GM18507 (cell line): ENCODE measurements at places on chromosomes 2 and 18.
A peak's percentile ranks its signal among the peaks of the same experiment; 100 is the strongest.

- DNase-seq, result no peak
Observed at GRCh38 chr18:59453468-59453961, 94.5 kb upstream of the LMAN1 start.

GRCh38 chr2:173964565-173965371 is 405 bp downstream of the SP3 start:
- peak; percentile 48 for DNase-seq

DNA sequence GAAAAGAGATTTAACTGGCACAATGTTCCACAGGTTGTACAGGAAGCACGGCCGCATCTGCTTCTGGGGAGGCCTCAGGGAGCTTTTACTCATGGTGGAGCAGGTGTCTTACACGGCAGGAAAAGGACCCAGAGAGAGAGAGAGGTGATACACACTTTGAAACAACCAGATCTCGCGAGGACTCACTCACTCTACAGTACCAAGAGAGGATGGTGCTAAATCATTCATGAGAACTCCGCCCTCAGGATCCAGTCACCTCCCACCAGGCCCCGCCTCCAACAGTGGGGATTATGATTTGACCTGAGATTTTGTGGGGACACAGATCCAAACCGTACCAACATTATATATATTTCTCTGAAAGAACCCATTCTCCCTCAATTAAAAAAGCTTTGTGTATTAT is 79.7 kb upstream of the DOCK10 start:
- no peak for DNase-seq

- peak; percentile 35 for DNase-seq
Observed at GRCh38 chr2:197145471-197146056, 165.0 kb downstream of the ANKRD44 start.

GRCh38 chr2:48251437-48252148 is 278.4 kb upstream of the STON1 start:
- DNase-seq, result no peak

- DNase-seq, result no peak
Observed at GRCh38 chr2:101160454-101160853, 9.3 kb upstream of the TBC1D8 start.

DNA sequence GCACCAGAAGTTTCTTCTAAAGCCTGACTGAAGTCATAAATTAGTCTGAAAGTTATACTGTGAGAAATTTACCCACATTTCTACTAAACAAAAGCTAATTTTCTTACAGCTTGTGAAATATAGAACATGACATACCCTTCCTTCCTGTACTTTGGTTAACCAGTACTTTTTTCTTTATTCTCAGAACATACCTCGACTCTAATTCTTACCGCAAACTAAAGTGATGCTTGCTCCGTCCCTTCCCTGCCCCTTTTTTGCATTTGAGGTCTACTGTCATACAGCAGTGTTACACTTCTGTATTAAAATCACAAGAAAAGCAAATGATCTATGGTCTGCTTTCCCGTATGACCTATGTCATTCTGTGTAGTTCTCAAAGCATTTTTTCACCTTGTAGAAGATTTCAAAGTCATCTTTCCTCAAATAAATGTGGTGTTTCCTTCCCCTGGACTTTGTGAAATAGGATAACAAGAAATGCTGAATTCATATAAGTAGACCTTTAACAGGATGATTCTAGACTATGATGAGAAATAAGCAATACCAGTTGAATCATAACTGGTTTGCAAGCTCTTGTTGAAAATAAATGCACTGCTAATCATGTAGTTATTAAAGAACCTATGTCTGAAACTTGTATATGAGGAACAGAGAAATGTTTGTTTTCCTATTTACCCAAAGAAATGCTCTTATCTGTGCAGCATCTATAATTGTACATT is 30.4 kb downstream of the CYTIP start:
- no peak for DNase-seq

DNA sequence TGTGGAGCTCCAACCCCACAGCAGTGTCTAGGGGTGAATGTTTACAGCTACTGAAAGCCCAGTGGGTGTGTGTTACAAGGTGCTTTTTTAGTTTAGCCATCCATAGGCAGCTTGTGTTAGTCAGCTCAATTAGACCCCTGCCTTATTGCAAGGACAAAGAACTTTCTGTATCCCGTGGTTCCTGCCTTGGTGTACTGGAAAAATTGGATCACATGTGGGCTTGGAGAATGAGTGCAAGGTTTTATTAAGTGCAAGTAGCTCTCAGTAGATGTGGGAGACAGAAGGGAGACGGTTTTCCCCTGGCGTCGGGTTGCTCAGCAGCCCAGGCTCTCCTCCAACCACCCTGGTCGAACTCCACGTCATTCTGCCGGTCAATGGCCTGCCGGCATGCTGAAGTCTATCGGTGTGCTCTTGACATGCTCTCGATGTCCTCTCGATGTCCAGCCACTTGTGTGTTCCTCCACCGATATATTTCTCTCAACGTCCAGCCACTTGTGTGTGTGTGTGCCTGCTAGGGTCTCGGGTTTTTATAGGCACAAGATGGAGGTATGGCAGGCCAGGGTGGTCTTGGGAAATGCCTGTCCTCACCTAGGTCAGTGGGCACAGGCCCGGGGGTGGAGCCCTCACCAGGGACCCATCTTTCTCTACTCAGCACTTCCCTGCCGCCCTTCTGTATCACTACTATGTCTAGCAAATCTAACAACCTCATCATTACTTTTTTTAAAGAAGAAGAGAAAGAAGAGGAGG is 13.8 kb downstream of the FANCL start:
- no peak for DNase-seq

GRCh38 chr18:45102863-45103262 is 422.2 kb downstream of the SETBP1 start:
- DNase-seq, result no peak

- no peak for DNase-seq
Observed at GRCh38 chr2:72300147-72300684, 152.6 kb upstream of the CYP26B1 start.

- DNase-seq, result no peak
Observed at GRCh38 chr18:56662502-56662901, 11.3 kb downstream of the WDR7 start.

- no peak for DNase-seq
Observed at GRCh38 chr2:69020496-69021426, 7.8 kb downstream of the ANTXR1 start.

- DNase-seq, result no peak
Observed at GRCh38 chr2:74756356-74756890, 77.5 kb upstream of the HK2 start.

- no peak for DNase-seq
Observed at GRCh38 chr2:75204833-75205232, 5.5 kb upstream of the TACR1 start.

GRCh38 chr2:121043827-121044222 is 241.2 kb downstream of the TFCP2L1 start:
- no peak for DNase-seq

GRCh38 chr18:9234528-9234927 is 97.9 kb downstream of the ANKRD12 start:
- no peak for DNase-seq

DNA sequence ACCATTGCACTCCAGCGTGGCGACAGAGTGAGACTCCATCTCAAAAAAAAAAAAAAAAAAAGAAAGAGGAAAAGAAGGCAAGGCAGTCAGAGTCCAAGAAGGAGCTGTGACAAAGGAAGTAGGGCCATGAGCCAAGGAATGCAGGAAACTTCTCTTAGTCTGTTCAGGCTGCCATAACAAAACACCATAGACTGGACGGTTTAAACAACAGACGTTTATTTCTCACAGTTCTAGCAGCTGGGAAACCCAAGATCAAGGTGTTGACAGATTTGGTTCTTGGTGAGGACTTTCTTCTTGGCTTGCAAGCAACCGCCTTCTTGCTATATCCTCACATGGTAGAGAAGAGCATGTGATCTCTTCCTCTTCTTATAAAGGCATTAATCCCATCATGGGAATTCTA is 13.1 kb upstream of the SUMO1 start:
- DNase-seq, result no peak

DNA sequence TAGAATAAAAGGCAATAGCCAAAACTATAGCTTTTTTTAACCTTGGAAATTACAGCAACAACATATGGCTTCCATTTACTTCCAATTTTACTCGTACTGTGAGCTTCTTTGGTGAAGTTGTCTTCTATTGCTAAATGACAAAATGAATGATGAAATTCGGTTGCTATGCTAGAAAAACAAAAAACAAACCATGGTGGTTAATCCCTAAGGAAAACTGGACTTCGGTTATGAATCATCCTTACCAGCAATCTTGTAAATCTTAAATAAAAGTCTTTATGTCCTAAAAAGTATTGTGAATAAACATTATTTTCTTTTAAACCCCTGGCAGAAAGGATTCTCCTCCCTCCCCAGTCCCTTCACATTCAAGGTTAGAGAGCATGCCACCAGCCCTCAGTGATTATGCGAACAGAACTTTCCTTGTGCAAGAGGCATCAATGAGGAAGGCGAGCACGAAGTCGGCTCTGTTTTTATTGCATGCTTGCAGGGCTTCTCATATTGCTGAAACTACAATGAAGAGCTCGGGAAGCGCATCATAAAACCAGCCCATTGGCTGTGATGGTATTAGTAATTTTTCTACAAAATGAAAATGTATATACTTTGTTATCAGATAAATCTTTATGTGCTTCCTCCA is 62.9 kb downstream of the ZNF521 start:
- DNase-seq, result no peak

DNA sequence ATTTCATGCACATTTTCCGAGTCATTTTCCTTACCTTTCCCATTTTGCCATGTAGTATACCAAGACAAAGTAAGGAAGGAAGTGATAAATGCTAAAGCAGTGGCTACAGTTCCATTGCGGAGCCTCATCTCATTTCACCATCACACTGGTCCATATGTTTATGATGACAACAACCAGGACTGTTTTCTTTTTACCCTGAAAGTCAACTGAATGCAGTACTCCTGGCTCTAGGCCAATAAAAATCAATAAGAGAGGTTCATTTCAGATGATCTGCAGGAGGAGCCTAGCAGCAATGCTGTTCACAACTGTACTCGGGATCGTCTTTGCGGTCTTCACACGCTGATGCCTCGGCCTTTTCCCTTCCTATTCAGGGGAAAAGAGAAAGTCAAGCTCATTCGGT is 4.7 kb downstream of the MGAT4A start:
- no peak for DNase-seq

DNA sequence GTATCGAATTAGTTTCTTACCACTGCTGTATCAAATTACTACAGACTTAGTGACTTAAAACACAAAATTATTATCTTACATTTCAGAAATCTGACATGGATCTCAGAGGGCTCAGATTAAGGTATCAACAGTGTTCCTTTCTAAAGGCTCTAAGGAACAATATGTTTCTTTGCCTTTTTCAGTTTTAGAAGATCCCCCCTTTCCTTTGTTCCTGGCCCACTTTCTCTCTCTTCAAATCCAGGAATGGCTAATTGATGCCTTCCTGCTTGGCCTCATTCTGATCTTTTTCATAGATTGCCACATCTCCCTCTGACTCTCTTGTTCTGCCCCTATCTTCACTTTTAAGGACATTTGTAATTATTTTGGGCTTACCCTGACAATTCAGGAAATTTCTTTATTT is 65.7 kb downstream of the LRP1B start:
- no peak for DNase-seq

DNA sequence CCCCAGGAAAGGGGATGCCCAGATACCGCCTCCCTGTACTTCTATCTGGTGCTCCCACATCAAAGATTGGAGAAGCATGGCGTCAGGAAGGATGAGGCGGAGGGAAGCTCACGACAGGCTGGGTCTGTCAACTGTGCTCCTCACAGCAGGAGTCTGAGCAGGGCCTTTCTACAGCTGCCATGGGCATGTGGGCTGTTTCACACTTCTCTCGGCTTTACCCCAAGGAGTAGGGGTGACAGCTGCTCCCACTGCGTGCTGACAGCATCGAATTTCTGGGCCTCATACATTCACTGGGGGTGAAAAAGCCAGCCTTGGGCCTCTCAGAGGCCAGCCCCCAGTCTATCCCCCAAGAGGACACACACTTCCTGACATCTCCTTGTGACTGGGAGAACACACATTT is 21.1 kb downstream of the NEURL3 start:
- no peak for DNase-seq

- no peak for DNase-seq
Observed at GRCh38 chr2:157271590-157272203, 14.2 kb downstream of the GALNT5 start.

- no peak for DNase-seq
Observed at GRCh38 chr2:180443888-180444287, 436.8 kb upstream of the CWC22 start.

DNA sequence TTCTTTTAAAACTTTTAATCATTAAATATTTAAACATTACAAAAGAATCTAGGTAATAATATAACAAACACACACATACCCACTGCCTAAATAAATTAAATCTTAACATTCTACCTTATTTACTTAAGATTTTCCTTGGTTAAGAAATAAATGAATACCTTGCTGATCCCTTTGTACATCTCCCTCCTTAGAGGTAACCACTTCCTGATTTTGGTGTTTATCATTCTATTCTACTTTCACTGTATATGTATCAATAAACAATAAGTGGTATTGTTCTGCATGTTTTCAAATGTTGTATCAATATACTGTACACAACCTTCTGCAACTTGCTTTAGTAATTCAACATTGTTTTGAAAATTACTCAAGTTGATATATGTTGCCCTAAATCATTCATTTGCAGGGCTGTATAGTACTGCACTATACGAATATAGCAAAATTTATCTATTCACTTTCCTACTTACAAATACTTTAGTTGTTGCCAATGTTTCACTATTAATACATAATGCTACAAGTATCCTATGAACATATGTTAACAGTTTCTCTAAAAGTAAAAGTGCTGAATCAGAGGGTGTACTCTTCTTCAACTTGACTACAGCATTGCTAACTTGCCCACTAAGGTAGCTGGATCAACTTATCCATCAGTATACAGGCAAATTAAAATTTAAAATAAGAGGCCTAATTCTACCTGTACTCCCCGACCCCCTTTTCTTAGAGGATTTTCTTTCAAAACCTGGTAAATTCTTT is 65.8 kb downstream of the MEMO1 start:
- no peak for DNase-seq

DNA sequence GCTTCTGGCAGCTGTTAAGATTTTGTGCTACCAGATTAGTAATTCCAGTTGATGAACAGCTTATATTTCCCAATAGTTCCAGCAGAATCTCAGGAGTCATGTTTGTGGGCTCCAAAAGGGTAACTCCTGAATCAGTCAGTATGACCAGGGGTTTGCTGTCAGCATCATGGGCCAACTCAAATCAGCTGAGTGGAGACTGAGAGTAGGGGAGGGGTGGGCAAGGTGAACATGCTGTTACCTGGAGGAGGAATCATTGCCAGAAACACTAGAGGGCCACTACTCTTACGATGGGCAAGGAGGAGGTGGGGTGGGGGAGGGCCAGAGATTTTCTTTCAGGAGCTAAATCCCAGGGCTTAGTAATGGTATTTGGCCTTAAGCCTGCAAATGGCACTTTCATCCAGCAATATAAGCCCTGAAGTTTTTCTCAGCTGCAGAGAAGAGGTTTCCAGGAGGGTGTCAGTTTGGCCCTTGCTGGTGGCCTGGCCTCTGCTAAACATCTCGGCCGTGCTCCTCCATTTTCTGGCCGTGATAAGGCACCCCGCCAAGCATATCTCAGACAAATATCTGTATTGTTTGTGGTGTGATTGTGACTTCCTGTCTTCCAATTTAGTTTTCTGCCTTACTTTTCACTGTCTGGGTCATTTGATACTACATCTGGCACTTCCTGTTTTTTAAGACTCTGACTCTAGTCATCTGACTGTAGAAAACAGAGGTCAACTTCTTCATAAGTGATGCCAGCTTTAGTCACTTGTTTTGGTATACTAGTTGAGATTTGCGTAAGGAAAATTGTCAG is 120.5 kb upstream of the CXCR4 start:
- peak; percentile 52 for DNase-seq
